ENCODE measurements at places on chromosomes 3 and 15. TPM values are rescaled to one million over a fixed set of nuclear protein-coding genes. Genes with fewer than 3 reads are reported as not detected.

DNA sequence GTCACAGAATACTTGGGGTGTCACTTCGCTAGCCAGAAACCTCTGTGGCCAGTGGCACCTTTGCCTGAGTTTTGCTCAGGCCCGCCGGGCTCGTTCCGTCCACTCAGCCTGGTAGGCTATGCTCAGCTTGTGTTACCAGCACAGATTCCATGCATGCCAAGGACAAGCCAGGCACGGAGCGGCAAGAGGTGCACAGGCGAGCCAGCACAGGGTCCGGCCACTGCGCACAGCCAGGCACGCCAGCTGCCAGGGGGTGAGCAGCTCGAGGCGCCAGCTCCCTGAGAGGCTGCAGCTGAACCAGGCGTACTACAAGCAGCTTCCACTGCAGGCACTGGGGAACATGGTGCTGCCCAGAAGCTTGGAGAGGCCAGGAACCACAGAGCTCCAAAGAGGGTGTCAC lies 14.7 kb downstream of the PCYT1A start:
- no peak for DNase-seq

The RTP4 gene
- not detected for polyA plus RNA-seq

GRCh38 chr15:43125100-43125661 lies 8.2 kb upstream of the TMEM62 start:
- DNase-seq = no peak

DNA sequence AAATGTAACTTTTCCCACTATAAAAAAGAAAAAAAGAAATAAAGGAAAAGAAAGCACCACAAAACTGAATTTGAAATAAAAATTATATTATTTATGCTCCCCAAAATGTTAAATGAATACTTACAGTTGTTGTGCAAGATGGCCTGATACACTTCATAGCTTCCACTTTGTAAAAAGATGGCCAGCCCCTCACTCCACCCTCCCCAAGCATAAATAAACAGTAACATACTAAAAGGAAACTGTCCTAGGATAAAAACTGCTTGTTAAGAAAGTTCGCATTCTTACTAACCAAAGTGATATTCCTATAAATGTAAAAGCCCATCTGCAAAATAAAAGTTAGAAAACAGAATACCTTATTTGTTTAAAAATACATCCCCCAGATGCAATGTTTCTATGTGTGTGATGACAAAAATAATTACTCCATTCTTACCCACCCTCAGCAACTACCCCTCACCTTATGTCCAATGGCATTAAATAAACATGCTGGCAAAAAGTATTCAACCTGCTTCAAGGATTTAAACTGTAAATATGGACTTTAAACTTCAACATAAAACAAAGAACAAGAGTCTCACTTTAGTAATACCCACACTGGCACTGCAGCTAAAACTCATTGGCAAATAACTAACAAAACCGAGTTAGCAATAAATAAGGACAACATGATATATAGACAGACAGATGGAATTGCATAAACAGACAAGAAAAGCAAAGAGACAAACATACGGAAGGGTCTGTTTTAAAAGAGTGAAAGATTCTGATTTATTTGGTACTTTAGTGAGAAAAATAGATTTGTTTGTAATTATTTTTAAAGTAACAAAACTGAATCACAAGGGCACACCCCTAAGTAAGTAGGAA lies 47.7 kb downstream of the ZBTB20 start:
- DNase-seq = no peak

GRCh38 chr3:177199206-177199760 lies 2.0 kb upstream of the TBL1XR1 start:
- no peak for DNase-seq

GRCh38 chr3:40456940-40457823 lies at the start of gene RPL14:
TSS of gene RPL14 (plus strand) at chr3:40457339. CDS start at chr3:40457472, 133 bp downstream.
- DNase-seq = peak; percentile 94

- DNase-seq = no peak
These were observed 23.5 kb downstream of the COLQ start for GRCh38 chr3:15497964-15498363.

The NR2F2 gene
- 17.8 TPM for polyA plus RNA-seq

DNA sequence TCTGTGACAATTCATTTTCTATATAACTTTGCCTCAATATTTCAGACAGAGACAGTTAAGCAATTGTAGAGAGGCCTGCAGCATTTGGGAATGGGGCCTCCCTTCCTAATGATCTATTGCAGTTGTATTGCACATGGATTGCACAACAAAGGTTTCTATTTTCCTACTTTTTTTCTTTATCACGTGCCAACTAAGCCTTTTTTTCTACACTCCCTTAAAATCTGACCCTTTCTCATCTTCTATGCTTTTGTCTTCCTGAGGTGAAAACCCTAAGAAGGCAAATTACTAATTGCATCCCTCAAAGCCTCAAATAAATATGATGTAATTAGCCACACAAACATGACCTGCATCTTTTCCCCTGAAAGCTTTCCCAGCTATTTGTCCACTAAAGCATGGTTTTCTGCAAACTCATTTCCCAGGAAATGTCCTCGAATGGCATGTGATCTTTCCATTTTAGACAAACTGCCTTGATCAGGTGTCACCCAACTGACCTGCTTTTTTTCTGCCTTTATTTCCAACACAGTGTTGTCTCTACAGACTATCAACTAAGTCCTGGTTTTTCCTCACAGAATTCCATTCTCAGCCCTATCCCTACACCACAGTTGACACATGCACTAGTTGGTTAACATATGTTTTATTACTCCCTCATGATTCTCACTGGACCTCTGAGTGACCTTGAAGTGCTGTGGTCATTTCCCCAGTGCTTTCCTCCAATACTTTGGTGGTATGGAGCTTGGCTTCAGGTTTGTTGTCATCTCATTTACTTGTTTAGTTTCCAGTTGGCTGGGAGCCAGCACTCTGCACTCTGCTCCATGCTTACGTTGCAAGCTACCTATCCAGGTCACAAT lies 31.9 kb upstream of the TSC22D2 start:
- DNase-seq = no peak

The LMLN gene
- polyA plus RNA-seq = 3.5 TPM

- no peak for DNase-seq
These were observed 27.6 kb downstream of the CMC1 start for GRCh38 chr3:28268989-28269388.

GRCh38 chr3:145900056-145900829 lies 260.7 kb downstream of the PLOD2 start:
- DNase-seq = no peak

Data from mammary epithelial cell (primary cell).